ENCODE measurements at places on chromosomes 5 and 9.
A peak's percentile ranks its signal among the peaks of the same experiment; 100 is the strongest.

DNA sequence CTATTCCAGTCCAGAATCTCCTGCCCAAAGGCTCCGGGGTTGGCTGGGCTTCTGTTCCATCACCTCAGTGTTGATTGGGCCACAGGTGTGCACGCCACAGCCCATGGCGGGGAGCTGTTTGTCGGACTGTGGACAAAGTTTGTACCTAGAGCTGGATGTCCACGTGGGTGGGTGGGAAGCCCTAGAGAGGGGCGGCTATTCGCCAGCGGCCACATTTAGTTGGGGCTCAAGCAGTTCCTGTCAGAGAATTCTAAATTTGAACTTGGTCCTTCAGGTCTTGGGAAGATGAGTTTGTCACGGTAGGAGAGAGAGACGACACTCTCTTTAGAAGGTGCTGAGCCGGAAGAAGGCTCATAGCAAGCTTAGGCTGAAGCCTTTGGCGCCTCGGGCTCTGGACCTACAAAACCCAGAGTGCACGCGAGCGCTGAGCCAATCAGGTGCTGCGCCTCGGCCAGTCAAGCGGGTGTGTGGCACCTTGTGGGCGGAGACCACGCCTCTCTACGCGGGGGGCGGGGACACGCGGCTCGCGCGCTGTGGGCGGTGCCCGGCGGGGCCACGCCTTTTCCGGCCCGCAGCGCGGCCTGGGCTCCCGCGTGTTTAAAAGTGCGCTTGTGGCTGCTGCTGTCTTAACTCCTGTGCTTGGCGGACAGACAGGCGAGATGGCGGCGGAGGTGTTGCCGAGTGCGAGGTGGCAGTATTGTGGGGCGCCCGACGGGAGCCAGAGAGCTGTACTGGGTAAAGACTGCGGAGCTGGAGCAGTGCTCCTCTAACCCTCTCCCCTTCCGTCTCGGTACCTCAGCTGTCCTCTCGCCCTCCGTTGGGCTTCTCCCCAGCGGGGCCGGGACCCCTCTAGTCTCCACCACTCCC, at the start of gene POLR1E:
Gene POLR1E, plus strand, starts transcription at position 560 of the 867 bp plus-strand sequence. Its CDS starts 100 bp downstream, at position 660.
- peak; percentile 94 for DNase-seq

DNA sequence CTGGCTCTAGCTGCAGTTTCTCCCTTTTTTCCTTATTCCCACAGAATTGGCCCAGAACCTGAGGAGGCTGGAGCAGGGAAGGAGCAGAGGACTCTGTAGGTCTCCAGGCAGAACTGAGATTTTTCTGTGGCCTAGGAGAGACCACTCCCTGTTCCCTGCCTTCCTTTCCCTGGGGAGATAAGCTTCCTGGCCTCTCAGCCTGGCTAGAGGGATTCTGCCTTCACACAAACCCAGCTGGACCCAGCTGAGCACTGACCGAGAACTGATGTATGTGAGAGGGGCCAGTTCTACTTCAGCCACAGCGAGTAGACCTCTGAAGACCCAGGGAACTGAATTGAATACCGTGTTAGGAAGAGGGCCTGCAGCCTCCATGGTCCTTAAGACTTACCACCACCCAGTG, 48.0 kb downstream of the RUSC2 start:
- no peak for DNase-seq

DNA sequence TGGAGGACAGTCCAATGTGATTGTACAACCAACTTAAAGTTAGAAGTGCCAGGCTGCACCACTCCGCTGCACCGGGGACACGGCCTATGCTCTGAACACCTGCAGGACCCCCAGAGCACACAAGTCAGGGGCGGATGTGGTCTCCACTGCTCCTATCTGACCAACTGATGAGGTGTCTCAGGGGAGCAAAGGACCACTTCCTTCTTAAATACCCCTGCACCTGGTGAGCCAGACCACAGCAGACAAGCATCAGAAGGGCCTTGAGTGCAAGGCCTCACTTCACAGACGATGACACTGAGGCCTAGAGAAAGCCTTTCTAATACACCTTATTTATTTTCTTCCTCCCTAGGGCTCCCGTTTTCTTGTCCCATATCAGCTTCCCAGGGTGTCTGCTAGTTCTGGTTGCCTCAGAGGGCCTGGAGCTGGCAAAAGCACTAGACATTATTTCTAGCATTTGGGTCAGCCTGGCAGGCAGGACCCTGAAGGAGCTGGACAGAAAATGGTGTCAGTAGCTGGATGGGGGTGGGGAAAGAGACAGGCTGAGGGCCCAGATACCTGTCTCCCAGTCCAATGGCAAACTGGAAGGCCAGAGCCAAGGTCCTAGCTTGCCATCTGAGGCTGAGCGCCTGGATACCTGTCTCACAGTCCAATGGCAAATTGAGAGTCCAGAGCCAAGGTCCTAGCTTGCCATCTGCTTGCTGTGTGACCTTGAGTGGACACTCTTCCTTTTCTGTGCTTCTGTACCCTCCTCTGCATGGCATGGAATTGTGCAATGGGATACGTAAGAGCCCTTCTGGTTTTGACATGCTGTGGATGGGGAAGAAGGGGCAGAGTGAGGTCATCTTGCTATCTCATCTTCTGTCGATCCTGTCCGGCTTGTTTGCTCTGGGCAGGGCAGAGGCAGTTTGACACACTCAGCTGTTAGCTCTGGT, 9.0 kb downstream of the CCDC69 start:
- peak; percentile 45 for DNase-seq

- no peak for DNase-seq
Observed at GRCh38 chr5:34606101-34606500, 50.0 kb upstream of the RAI14 start.

DNA sequence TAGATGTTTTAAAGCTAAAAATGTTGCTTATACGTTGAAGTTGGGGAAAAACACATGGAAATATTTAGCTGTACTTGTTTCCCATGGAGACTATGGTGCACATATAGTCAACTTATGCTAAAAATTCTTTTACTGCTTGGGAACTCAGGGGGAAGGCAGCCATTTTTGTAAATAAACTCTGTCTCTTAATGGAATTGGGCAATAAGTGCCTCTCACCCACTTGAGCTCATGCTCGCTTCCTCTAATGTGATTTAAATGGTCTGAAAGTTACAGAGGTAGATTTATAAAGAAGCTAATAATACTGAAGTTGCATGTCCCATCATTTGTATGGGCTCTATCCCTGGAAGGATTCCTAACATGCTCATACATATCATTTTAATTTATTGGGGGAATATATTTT, 523.8 kb downstream of the RASEF start:
- DNase-seq = no peak

DNA sequence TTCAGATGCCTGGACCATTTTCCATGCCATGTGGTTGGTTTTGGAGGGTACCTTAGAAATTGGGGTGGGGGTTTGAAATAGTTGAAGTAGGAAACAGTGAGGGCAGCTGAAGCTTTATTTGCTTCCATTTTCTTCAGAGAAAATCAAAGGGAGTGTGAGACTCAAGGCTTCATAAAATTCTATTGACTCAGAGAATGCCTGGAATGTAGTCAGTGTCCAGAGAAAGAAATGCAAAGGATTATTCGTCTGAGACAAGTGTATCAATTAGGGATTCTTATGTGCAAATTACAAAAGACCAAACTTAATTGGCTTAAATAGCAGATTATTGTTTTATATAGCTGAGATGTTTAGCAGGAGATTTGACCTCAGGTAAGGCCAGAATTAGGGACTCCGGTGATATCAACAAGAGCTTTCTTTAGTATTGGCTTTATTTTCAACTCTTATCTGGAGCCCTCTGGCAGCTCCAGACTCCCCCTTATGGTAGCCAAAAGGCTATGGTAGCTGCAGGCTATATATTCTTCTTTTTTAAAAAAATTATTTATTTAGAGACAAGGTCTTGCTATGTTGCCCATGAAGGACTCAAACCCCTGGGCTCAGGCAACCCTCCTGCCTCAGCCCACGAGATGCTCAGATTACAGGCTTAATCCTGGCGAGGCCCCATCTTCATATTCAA, 38.9 kb downstream of the PTTG1 start:
- no peak for DNase-seq

DNA sequence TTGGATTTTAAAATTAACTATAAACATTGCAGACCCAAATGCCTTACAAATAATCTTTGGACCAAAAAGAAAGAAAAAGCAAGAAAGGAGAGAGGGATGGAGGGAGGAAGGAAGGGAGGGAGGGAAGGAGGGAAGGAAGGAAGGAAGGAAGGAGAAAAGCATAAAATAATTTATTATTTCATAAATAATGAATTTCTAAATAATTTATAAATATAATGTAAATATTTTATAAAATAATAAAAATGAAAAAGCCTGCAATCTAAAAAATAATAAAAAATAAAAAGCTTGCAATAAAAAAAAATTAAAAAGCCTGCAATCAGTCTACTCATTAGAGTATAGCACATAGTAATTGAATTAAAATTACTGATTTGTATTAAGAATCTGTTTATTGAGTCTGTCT, 614.3 kb downstream of the ISL1 start:
- DNase-seq = no peak

GRCh38 chr5:71887680-71888079, 168.6 kb downstream of the CARTPT start:
- no peak for DNase-seq

- no peak for DNase-seq
Observed at GRCh38 chr9:126609711-126610388, 3.9 kb upstream of the LMX1B start.

DNA sequence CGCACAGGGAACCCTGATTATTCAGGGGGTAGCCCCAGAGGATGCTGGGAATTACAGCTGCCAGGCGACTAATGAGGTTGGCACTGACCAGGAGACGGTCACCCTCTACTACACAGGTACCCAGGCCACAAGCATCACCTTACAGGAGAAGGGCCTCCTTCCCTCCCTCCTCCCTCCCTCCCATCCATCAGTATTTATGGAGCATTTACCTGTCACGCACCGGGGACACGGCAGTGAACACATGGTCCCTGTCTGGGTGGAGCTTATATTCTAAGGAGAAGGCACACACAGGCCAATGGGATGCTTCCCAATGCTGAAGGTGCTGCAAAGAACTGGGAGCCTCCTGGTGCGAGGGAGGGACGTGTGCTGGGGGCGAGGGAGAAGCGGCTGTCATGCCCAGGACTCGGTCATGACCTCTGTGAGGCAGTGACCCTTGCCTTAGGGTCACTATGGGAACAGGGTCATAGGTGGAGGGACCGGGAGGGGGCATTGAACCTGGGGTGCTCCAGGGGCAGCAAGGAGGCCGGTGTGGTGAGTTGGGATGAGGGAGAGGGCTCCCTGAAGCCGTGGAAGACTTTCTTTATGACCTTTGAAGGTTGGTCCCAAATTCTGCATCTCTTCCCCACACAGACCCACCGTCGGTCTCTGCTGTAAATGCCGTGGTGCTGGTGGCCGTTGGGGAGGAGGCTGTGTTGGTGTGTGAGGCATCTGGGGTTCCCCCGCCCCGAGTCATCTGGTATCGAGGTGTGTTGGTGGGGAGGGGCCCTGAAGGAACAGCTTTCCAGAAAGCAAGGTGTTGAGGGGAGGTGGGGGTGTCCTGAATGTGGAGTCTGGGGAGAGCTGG, 41.5 kb downstream of the HMCN2 start:
- no peak for DNase-seq

DNA sequence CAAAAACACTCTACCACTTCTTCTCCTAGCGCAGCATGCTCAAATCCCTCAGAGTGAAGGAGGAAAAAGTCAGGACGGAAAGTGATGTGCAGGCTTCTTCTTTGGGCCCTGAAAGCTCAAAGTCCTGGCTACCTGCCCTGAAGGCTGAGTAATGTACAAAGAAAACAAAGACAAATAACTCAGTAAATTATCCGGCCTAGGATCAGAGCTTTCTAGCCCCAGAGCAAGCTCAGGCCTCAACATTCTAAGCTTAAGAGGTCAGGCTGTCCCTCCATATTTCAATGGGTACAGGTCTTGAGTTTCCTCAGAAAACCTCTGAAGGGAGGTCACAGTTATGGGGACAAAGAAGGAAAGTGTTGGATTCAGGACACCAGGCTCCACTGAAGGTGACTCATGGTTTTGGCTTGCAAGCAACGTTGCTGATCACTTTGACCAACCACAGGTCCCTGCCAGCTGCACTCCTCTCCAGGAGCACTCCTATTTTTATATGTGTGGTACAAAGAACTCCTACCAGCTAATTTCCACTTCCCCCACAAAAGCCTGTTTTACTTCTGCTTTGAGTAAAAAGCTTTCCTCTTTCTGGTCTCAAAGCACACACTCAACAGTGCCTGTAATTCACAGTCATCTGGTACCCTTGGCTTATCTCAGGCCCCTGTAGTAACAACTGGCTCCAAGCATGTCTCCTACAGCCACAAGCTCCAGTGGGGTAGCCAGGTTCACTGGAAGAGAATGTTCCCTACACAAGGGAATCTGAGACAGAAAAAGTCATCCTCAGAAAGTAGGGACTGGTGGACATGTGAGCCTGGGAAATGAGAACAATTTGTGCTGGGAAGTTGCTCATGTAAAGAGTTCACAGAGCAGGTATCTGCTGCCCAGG, 115.7 kb downstream of the UGCG start:
- peak; percentile 67 for DNase-seq

Measured in ureter (tissue), 1 donor.